DMS79 (cell line): ENCODE measurements at places on chromosomes 2 and 18.

DNA sequence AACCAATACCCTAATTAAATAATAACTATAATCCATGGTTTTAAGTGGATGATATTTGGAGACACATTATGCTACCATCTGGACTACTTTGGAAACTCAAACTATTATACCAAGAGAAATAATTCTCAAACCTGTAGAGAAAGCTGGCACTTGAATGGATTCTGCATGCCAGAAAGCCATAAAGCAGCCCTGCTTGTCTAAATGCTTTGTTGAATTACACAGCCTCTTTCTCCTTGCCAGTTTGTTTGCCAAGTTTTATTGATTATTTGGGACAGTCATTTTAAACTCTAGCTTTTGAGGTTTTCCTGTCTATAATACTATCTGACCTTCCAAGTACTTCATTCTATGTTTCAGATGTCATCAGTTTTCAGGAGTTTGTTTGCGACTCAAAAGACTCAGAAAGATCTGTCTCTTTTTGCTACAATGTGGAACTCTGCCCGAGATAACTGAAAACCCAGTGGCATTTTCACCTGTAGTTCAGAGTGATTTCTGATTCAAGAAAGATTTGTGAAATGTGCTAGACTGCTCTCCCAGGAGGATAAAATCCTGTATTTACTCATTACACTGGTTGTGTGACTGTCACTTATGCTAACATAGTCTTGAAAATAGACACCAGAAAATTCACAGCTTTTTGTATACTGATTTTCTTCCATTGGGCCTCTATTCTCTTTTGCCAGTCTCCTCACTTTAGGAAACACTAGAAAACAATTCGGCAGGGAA, 29.2 kb upstream of the MBOAT2 start:
- peak; percentile 31 for DNase-seq

DNA sequence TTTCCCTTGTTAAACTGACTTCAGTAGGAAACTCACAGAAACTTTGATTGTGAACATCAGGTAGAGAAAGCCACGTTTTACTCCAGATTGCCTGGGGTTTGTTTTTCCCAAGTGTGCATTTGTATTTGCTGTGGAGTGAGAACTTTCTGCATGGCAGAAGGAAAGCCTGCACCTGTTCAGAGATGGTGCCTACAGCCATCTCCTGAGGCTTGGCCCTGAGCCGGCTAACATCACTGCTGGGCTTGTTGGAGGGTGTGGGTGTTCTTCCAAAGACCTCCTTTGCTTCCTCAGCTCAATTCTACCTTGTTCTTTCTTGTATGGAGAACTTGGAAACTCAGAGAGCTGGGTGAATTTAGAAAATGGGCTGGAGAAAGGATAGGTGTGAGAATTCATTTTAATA, 16.1 kb downstream of the KCNS3 start:
- no peak for DNase-seq

- no peak for DNase-seq
These were observed 577 bp downstream of the ERCC3 start for GRCh38 chr2:127293386-127293747.

DNA sequence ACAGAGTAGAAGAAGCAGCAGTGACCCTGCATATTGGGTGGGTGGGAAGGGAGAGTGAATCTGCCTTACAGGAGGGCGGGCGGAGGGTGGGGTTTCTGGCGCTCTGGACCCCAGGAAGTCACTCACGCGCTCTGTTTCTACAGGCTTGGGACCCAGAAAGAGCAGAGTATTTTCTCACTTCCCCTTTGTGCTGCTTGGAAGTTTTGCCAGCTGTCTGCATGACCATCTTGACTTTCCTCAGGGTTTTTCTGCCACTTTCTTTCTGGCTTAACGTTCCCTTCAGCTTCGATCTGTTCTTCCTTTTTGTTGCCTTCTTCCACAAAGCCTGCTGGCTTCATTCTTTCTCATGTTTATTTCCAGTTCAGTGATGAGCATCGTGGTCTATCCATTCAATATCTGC, 383.1 kb downstream of the GALR1 start:
- no peak for DNase-seq

DNA sequence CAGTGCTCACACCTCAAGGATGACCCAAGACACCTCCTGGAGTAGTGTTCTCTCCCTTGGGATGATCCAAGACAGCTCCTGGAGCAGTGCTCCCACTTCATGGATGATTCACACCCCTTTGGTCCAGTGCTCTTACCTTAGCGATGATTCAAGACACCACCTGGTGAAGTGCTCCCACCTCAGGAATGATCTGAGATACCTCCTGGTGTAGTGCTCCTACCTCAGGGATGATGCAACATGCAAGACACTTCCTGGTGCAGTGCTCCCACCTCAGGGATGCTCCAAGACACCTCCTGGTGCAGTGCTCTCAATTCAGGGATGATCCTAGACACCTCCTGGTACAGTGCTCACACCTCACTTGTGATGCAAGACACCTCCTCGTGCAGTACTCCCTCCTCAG, 123.1 kb downstream of the ASB1 start:
- no peak for DNase-seq

DNA sequence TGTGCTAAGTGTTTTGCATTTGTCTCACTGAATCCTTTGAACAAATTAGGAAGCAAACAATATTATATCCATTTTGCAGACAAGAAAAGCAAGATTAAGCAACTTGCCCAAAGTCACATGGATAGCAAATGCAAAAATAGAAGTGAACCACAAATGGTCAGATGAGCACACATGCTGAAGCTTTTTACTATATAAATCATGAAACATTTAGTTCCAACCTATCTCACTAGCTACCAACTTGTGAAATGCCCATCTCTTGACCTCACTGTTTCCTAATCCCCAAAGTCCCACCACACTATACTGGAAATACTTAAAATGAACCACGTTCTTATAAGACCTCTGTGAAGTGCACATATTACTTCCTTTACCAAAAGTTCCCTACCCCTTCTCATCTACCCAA, 380.5 kb downstream of the ERBB4 start:
- DNase-seq, result no peak

GRCh38 chr2:213847316-213847715, 563.1 kb downstream of the SPAG16 start:
- DNase-seq, result no peak
